T-helper 17 cell (primary cell): ENCODE measurements at places on chromosomes 2 and 18.

- DNase-seq = peak; percentile 49
Observed at GRCh38 chr2:47272031-47272864, 117.1 kb upstream of the STPG4 start.

DNA sequence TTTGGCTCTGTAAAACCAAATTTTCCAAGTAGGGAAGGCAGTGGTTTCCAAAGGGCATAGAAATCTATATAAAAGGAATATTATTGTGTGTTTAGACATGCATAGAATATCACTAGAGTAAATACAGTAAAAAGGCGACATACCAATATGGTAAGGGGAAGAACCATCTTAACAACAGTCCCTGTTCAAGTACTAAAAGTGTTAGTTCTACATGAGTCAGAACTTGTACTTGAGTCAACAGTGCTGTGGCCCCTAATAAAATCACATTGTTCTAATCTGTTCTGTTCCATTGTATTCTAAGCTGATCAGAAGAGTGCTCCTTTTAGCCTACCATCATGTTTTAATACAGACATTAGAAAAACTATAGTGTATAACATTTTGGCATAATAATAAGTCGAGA lies 36.1 kb upstream of the TNFRSF11A start:
- DNase-seq = no peak

GRCh38 chr18:13558124-13558523 lies 168.2 kb downstream of the FAM210A start:
- DNase-seq = no peak

DNA sequence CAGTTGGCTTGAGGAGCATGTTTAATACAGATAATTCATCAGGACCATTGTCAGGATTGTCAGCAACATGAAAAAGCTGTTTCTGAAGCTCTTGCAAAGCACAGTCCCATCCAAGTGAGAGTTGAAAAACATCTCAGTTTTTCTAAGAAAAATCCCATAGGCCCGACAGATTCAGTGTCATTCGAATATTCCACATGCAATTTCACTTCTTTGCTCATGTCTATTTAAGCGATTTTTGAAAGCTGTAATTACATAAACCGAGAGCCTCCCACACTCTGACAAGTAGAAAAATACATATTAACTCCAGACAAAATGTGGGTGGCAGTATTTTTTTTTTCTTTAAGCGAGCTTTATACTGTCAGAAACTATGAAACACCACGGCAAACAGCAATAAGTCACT lies 134.7 kb upstream of the GALNT5 start:
- no peak for DNase-seq

DNA sequence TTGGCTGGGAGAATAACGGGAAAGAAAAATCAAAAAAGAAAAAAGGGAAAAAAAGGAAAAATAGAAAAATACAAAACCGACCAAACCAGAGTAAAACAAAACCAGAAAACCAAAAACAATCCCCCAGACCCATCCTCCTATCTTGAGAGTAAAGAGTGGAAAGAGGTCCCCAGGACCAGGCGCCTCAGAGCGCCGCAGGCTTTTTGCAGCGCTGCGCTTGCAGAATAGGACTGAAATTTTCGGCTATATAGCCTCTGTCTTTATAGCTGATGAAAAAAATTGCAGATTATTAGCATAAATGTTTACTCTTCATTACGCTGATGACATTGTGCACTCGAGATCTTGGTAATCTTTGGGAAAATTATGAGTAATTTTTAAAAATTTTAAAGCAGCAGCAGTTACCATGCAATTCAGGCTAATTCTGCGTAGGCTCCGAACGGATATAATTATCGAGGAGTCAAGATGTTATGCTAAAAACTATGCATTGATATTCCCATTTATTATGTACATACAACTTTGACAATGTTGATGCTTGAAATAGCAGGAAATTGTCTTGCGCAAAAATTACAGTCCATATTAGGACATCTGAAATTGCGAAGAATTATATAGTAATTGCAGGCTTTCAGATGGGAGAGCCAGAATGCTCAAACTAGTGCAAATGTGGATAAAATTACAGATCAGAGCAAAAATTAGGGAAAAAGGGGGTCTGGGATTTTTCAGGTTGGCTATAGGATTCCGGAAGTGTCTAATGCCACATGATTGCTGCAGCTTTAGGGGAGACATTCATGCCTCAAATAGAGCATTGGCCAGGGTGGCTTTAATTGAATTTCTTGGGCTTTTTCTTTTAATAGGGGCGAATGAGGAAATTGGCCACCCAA lies 8.3 kb downstream of the DLX1 start:
- DNase-seq = no peak

DNA sequence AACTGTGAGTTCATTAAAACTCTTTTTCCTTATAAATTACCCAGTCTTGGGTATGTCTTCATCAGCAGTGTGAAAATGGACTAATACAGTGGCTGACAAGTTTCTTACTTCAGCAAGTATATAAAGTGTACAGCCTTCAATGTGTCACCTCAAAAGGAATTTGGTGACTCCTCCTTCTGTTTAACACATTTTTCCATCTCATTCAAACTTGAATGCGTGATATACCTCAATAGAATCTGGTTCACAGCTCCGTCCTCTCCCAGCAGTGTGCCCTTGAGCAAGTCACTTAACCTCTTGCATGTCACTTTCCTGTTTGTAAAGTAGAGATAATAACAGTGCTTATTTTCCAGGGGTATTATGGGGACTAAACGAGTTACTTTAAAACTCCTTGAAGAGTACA lies 159.6 kb downstream of the CCBE1 start:
- DNase-seq = no peak

GRCh38 chr18:26458526-26459232 lies 89.7 kb downstream of the KCTD1 start:
- DNase-seq = no peak

GRCh38 chr2:40359811-40360210 lies 92.1 kb downstream of the SLC8A1 start:
- no peak for DNase-seq

- DNase-seq = no peak
Observed at GRCh38 chr2:182920631-182921056, 54.2 kb upstream of the FRZB start.

- no peak for DNase-seq
Observed at GRCh38 chr2:182077448-182078142, 91.9 kb downstream of the PPP1R1C start.

DNA sequence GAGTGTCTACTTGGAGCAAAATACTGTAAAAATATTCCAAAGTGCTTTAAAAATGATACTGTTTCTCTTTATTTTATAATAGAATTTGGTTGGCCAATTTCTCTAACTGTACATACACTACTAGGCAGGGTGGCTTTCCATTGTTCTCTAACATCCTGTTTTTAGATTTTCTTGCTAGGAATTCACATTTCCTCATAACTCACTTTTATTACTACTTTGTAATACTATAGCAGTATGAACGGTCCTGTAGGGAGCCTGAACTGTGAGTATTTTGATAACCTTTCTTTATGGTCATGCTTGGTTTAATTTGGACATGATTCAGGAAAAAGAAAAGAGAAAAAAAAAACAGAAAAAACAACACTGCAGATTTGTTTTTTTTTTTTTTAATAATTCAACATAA lies 37.8 kb downstream of the GCG start:
- DNase-seq = no peak

GRCh38 chr18:50675043-50675442 lies 115.2 kb downstream of the MAPK4 start:
- no peak for DNase-seq

GRCh38 chr2:25955869-25956535 lies 26.3 kb downstream of the KIF3C start:
- no peak for DNase-seq

DNA sequence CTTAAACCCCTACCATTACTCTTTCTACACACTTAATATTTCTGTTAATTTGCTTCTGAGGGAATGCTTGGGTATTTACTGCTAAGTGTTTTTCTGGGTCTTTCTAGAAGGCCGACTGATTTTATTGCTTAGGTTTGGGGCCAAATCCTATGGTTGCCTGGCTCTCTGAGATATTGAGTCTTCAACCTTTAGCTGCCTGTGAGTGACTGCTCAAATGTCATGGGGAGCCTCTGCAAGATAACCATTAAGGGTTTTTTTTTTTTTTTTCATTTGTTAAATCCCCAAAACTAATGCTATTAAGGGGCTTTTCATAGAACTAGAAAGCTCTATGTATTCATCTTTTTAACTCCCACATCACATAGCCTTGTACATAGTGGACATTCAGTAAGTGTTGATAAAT lies 5.0 kb downstream of the OSBPL6 start:
- no peak for DNase-seq

DNA sequence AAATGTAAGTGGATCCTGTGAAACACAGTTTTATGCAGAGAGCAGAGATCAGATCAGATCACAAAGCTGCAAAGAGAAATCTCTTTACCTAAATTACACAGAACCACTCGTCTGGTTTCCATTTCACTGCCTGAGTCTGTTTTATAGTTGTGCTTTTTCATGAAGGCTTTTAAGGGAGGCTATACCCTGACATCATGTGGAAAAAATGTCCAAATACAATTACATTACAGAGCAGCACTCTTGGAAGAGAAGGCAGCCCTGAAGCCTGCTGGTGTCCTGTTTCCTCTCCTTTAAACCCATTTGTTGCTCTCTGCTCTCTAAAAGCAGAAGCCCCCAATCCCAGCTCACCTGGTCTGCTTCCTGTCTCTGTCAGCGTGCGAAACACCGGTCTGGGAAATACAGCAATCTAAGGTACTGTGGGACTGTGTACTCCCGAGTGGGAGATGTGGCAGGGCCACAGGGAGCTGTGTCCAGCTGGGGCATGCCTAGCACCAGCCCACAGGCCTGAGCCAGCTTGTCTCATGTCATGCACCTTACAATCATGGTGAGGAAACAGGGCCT lies 24.8 kb upstream of the ZFP36L2 start:
- DNase-seq = no peak

DNA sequence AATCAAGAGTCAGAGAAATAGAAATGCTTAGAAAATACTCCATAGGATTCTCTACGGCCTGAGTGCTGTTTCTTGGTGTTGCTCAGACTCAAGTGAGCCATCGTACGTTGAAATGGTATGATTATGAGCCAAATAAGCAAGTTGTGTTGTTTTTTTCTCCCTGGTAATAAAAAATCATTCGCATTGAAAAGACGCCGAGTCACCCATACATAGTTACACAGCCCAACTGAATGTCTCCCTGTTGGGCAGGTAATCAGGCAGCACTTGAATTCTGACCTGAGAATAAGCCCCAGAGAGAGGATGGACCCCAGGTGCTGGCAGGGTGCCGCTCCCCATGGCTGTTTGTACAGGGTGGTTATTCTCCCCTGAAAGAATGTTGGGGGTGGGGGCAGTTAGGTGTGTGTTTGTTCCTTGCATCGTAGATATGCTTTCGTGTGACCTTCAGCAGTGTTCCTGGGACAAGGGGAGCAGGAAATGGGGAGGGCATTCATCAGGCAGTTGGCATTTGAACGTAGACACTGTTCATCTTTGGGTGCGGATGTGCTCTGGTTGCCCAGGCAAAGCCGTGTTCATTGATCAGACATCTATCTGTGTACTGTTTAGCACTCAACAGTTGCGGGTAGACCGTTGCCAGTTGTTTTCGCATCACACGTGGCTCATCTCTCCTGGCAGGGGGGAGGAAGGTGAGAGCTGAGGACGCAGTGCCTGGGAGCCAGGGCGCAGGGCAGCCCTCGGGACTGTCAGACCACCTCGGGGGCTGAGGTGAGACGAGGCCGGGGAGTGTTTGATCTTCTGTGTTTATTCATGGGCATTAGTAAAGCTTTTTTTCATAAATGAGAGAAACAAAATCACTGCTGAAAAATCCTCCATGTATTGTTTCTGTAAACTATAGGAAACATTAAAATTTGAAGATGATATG lies 27.3 kb downstream of the MTCL1 start:
- no peak for DNase-seq

- no peak for DNase-seq
Observed at GRCh38 chr2:108297436-108298141, 8.9 kb downstream of the SULT1C2 start.

GRCh38 chr2:205763708-205764211 lies 81.5 kb downstream of the NRP2 start:
- DNase-seq = no peak

- DNase-seq = no peak
Observed at GRCh38 chr2:13770279-13770678, 862.2 kb upstream of the LRATD1 start.

GRCh38 chr2:170170281-170171040 lies 7.5 kb upstream of the MYO3B start:
- DNase-seq = no peak

DNA sequence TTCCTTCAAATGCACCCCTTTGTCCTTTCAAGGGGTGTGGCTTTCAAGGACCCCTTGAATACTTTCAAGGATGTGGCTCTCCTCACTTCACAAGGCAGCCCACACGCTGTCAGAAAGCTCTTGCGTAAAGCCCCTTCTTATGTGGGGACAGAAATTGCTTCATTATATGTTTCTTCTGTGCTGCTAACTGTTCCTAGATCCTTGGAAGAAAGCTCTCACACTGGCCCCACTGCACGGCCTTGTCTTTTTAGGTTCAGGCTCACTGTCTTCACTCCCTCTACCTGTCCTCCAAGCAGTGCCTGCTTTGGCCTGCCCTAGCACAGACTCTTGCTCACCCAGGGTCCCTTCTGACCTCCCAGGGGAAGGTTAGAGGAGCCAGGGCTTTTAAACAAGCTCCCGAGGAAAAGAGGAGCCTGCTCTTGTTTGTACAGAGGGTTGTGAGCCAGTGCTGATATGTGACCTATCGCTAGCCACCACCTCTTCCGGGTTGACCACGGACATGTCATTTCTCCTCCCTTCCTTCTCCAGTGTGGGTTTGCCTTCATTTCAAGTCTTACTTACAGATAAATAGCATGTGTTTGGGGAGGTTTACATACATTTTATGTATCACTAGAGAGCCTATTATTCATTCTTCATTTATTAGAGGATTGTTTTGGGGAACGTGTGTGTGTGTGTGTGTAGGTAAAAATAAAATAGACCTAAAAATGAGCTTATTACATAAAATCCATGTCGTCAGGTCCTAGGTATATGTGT lies 94.7 kb downstream of the RTN4 start:
- no peak for DNase-seq

DNA sequence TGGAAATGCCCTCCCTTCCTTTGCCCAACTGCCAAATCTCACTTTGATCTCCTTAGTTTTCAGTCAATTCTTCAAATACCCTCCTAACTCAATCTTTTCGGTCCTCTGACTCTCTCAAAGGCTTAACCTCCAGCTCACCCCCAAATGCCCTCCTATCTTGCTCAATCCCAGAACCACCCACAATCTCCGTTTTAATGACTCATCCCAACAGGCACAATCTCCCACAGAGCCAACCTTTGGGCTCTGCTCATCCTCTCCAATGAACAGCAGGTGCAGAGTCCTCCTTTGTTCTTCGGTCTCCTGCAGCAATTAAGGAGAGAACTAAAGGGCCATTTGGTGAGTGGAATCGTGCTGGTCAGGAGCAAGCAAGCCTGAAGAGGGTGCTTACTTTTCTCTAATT lies 366.1 kb upstream of the CRIM1 start:
- DNase-seq = no peak

GRCh38 chr2:26355038-26355995 lies 8.7 kb upstream of the ADGRF3 start:
- DNase-seq = no peak

GRCh38 chr18:76134628-76135027 lies 360.4 kb downstream of the ZNF516 start:
- DNase-seq = no peak

- no peak for DNase-seq
Observed at GRCh38 chr2:36058953-36059352, 296.6 kb upstream of the CRIM1 start.
